Hindlimb muscle (tissue), 1 donor: ENCODE measurements at places on chromosomes 1 and 21. TPM values are rescaled to one million over a fixed set of nuclear protein-coding genes. Genes with fewer than 3 reads are reported as not detected.

DNA sequence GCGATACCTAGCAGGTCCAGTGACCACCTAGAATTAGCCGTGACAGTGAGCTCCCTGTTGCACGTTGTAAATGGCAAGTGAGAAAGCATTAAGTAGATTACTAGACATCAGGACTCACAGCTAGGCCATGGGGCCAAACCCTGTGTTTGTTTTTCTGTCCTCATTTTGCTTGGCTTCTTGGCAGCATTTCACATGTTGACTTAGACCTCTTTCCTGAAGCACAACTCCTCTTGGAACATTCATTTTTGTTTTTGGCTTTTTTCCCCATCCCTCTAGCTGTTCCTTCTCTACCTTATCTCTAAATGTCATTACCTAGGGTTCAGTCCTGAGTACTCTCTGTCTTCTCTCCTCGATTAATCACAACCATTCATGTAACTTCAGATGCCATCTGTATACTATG, 16.9 kb upstream of the PTPN14 start:
- DNase-seq, result no peak

GRCh38 chr1:96427616-96428015, 294.0 kb upstream of the PTBP2 start:
- no peak for DNase-seq

Gene PGLYRP4
- not detected for polyA plus RNA-seq

DNA sequence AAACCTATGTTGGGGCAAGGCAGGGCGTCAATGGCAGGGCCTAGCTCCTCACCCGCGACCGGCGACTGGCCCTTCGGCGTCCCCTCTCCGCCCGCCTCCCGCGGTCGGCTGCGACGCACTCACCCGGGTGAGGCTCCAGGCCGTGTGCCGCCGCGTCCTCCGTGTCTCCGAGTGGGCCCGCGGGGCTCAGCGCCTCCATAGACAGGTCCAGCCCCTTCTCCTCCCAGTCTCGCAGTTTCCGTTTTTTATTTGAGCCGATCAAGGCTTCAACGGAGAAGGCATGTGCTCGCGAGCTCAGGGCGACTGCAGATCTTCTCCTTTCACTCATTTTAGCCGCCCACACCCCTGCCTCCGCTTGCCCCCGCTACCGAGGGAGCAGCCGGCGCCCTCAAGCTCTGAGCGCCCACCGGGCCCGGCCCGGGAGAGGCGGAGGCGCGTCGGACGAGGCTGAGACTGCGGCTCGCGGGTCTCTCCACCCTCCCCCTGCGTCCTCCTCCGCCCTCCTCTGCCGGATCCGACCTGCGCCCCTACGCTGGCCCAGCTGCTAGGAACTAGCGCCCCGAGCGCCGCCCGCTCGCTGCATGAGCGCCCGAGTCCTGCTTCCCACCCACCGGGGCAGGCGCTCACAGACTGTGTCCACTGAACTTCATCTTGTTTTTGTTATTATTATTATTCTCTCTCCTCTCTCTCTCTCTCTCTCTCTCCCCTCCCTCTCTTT, 516 bp downstream of the TBX15 start:
- DNase-seq, result no peak

- peak; percentile 18 for DNase-seq
These were observed 848 bp downstream of the DNM3 start for GRCh38 chr1:171841931-171842761.

- DNase-seq, result no peak
These were observed 15.6 kb upstream of the SLC45A1 start for GRCh38 chr1:8302081-8302956.
